Stimulated activated CD8-positive, alpha-beta memory T cell treated with anti-CD3 and anti-CD28 coated beads, Interleukin-4, amount 100 ng/mL, for 4 hours (primary cell): ENCODE measurements at places on chromosomes 1 and 21.

- DNase-seq, result no peak
Measured at GRCh38 chr1:114150016-114150415, 3.7 kb downstream of the SYT6 start.

DNA sequence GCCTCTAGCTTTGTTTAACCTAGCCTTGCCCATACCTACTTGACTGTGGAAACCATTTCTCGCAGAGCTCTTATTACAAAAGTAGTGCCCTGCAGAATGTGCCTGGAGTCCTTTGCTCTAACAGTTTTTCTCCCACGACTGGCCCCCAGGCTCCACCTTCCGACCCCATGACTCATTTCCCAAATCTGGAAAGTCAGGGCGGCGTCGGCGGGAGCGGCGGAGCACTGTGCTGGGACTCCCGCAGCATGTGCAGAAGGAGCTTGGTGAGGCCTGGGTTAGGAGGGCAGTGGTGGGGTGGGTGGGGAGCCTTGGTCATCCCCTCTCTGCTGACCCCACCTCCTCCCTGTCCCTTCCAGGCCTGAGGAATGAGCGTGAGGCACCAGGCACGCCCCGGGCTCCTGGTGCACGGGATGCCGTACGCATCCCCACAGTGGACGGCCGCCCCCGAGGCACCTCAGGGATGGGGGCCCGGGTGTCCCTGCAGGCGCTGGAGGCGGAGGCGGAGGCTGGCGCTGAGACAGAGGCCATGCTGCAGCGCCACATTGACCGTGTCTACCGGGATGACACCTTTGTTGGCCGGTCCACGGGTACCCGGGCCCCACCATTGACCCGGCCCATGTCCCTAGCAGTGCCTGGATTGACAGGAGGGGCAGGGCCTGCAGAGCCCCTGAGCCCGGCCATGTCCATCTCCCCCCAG is 47.5 kb downstream of the YARS1 start:
- DNase-seq, result no peak

DNA sequence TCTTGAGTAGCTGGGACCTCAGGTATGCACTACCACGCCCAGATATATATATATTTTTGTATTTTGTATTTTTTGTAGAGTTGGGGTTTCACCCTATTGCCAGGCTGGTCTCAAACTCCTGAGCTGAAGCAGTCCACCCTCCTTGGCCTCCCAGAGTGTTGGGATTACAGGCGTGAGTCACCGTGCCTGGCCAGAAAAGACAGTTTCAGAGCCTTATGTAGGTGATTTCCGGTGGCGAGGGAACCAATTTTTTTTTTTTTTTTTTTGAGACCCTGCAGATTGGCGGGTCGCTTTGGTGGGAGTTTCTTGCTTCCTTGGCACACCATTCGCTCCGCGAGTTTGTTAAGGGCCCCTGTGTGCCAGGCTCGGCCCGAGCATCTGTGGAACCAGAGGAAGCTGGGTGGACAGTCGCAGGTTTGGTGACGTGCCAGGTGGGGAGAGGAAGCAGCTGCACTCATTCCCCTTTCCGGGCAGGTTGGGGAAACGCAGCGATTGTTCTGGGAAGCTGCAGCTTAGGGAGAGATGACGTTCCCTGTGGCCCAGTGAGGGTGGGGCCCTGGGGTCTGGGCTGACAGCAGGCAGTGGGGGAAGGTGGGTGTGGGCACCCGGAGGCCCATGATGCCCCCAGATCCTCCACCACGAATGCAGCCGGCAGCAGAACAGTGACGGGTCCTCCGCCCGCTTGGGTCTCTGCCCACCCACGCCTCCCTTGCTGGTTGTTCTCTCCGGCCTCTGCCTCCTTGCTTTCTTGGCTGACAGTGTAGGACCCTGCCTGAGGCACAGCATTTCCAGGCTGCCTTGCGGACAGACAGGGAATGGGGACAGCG is 25.1 kb downstream of the SPSB1 start:
- no peak for DNase-seq

- DNase-seq, result no peak
Measured at GRCh38 chr1:224287714-224288113, 42.3 kb downstream of the NVL start.

- no peak for DNase-seq
Measured at GRCh38 chr1:109412551-109412950, 13.7 kb downstream of the PSMA5 start.

DNA sequence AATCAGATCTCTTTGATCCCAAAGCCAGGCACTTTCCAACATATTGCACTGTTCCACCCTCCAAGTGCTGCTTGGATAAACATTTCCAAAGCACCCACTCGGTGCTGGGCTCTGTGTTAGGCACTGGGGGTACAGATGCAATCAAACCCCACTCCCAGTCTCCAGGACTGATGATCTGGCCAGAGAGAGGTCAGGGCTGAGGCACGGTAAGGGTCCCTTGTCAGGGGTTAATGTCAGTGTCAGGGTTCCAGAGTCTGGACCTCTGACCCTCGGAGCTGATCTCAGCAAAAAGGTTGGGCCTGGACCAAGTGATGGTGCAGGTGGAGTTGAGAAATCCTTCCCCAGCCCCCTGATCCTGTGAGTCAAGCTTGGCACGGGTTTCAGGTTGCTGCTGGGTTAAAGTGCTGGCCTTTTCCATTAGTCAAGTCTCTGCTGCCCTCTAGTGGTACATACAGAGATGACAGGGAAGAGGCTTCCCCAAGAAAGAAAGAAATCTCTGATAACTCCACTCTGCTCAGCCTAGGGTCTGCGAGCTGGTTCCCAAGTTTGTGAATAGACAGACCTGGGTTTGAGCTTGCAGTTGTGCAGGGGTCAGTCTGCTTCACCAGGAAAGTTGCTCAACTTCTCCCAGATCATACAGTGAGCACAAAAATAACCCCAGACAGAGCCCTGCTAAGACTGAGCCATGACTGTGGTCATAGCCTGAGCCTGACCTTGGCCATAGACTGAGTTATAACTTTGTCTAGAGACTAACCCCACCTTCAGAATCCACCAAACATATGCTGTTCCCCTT is 74.6 kb downstream of the DMRTA2 start:
- DNase-seq, result no peak

DNA sequence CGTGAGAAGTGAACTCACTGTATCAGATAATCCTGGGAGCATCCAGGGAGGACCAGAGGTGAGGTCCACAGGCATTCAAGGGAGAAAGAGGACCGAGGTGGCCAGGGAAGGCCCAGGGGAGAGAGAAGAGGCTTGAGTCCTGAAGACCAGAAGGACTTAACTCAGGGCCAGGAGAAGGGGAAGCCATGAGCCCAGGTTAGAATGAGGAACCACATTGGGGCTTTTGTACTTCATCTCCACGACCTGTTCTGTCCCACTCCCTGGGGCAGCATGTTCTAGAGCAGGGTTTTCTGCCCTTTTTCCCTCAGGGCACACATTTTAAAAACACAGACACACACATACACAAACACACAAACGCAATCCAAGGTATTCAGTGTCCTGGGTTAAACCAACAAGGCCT is 8.4 kb downstream of the LGR6 start:
- DNase-seq, result no peak

DNA sequence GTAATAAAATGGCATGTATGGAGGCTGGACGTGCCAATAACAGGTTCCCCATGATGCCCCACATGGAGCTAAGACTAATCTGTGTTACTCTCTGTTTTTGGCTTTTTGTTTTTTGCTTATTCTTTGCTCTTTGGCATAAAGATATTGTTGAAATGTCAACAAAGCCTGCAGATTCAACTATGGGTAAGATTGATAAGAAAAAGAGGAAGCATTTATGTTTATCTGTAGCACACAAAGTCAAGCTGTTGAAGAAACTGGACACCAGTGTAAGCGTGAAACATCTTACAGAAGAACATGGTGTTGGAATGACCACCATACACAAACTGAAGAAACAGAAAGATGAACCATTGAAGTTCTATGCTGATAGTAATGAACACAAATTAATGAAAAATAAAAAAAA is 402.7 kb downstream of the LTN1 start:
- no peak for DNase-seq

DNA sequence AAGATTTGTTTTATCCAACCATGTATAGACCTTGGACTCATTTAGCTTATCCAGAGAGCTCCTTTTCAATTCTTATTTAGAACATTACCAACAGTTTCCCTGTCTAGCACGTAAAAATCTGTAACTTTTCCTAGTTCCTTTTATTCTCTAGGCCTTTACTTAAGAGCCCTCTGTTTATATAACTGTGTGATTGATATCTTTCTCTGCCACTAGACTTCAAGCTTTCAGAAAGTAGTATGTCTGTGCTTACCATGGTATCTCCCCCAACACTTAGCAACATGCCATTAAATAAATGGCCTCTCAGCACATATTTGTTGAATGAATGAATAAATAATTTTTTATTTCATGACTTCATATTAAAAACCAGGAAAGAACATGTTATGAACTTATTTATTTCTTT is 209.4 kb downstream of the PTPRC start:
- no peak for DNase-seq

GRCh38 chr1:115648717-115649691 is 7.2 kb downstream of the VANGL1 start:
- DNase-seq, result no peak

DNA sequence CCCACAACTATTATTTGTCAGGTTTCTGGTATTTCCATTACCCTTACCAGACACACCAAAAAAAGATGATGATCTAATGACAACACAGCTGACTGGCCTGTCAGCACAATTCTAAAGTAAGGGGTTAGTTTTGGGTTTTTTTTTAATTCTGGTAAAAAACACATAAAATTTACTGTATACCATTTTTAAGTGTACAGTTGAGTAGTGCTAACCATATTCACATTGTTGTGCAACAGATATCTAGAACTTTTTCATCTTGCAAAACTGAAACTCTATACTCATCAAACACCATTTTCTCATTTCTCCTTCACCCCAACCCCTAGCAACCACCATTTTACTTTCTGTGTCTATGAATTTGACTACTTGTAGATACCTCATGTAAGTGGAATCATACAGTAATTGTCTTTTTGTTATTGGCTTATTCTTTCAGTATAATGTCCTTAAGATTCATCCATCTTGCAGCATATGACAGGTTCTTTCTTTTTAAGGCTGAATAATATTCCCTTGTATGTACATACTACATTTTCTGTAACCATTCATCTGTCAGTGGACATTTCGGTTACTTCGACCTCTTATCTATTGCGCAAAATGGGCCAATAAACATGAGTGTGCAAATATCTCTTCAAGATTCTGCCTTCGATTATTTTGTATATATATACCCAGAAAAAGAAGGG is 29.8 kb downstream of the ARNT start:
- no peak for DNase-seq

GRCh38 chr1:107534632-107535031 is 393.8 kb downstream of the NTNG1 start:
- DNase-seq, result no peak

DNA sequence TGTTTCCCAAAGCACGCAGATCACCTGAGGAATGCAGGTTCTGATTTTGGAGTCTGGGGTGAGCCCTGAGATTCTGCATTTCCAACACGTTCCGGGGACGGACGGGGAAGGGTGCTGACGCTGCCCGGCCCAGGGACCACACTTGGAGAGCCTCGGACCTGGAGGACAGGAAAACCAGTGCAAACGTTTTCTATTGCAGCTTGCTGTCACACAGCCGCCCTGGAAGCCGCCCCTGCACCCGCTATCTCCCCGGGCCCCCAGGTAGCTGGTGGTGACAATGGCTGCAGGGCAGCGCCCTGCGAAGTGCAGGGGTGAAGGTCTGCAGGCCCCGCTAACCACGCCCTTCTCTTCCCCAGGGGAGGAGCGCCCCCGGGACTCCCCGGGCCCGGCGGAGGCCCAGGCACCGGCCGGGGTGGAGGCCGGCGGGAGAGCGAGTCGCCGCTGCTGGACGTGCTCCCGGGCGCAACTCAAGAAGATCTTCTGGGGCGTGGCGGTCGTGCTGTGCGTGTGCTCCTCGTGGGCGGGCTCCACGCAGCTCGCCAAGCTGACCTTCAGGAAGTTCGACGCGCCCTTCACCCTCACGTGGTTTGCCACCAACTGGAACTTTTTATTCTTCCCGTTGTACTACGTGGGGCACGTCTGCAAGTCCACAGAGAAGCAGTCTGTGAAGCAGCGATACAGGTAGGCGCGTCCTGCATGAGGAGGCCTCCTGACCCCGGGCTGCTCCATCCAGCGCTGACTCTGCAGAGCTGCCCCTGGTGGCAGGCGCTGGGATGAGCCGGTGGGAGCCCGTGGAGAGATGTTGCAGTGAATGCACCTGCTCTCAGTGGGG is 142.0 kb upstream of the COA6 start:
- no peak for DNase-seq

DNA sequence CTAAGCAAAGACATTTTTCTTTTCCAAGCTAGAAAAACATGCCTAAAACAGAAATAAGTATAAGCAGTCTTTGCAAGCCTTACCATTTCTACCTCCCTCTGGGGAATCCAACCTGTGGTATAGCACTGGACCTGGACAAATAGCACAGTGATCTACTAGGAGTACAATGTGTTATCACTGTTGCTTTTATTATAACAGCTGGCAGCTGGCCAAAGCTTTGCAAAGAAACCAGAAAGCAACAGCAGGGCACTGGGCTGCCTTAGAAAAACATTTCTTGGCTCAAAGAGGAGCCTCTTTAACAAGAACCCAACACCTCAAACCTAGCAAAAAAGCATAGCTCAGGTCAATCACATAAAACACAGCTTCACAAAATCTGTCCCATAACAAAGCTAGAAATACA is 294.5 kb upstream of the GREM2 start:
- no peak for DNase-seq

- DNase-seq, result no peak
Measured at GRCh38 chr1:6612641-6613360, 730 bp upstream of the PHF13 start.

GRCh38 chr1:9080705-9081291 is 11.4 kb upstream of the SLC2A5 start:
- DNase-seq, result no peak

GRCh38 chr1:6040444-6040843 is 5.2 kb upstream of the KCNAB2 start:
- no peak for DNase-seq

GRCh38 chr1:76046149-76046548 is 28.4 kb upstream of the ST6GALNAC3 start:
- no peak for DNase-seq

DNA sequence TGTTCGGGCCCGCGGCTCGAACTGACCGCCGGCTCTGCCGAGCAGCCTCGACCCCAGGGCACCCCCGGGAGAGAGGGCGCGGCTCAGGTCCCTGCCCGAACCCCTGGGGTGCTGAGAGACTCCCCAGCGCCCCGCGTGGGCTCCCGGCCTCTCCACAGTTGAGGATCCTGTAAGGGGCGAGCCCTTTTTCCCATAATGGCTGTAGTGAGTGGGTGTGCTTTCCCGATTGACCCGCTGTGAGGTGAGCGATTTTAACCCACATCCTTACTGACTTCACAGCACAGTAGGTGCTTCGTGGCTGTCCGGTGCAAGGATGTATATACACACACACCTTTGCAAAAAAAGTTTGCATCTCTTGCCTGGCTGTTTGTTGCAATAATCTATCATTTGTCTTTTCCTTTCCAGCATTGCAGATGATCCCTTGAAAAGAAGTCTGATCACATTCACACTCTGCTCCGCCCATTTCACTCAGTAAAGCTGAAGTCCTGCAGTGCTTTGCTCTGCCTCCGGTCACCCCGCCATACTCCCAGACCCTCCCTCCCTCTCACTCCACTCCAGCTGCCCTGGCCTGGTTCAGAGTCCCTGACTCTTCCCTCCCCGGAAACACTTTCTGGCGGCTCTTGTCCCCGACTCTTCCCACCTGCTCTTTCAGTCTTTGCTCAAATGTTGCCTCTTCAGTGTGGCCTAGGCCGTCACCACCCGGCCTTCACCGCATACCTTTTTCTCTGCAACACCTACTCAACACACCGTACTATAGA is 955 bp upstream of the UBE2G2 start:
- DNase-seq, result no peak

- no peak for DNase-seq
Measured at GRCh38 chr1:230629511-230629910, 12.8 kb upstream of the COG2 start.
